GM23338 (cell line): ENCODE measurements at places on chromosomes 11 and 22. TPM values are rescaled to one million over a fixed set of nuclear protein-coding genes. Genes with fewer than 3 reads are reported as not detected.

DNA sequence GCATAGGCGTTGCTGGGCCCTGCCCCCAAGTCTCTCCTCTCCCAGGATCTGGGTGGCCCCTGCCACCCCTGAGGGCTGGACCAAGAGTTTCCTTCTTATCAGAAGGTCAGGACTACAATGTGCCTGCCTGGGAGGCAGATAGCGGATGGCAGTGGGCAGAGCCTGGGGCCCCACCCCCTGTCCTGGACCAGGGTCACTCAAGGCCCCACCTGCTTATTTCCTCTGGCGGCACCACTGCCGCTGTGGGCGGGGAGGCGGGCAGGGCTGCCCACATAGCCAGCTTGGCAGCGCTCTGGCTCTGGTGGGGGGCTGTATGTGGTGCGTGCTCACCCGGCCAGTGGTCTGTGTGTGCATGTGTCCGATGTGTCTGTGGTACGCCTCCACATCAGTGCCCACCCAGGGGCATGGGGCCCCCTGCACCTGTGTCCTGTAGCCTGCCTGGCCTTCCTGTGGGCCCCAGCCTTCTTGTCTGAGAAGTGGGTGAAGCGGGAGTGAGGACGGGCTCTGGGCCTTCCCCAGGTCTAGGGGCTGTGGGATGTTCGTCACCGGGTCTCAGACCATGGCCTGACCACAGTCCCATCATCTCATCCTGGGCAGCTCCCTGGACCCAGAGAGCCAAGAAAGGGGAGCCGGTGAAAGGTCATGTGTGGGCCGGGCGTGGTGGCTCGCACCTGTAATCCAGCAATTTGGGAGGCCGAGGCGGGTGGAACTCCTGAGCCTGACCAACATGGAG, 3.0 kb downstream of the GAS2L1 start:
- H3K27ac ChIP-seq = no peak overlapping the region
- peaks cover 14% of the 10 kb centered on the region; the same call in 1 of the 2 replicates for H3K4me1 ChIP-seq
- no peaks in the 10 kb centered on the region for H3K36me3 ChIP-seq
- H3K27me3 ChIP-seq = peaks cover 20% of the 10 kb centered on the region
- H3K4me3 ChIP-seq = no peak overlapping the region

- no peaks in the 10 kb centered on the region for H3K4me1 ChIP-seq
- DNase-seq = no peak
- no peaks in the 10 kb centered on the region for H3K36me3 ChIP-seq
- H3K4me3 ChIP-seq = no peak overlapping the region
Measured at GRCh38 chr11:106989078-106989455, 29.2 kb downstream of the GUCY1A2 start.

GRCh38 chr11:75326439-75326810, 25.0 kb downstream of the ARRB1 start:
- no peaks in the 10 kb centered on the region for H3K27me3 ChIP-seq
- no peak overlapping the region for H3K4me3 ChIP-seq
- peaks cover 33% of the 10 kb centered on the region for H3K4me1 ChIP-seq
- H3K27ac ChIP-seq = no peak overlapping the region

DNA sequence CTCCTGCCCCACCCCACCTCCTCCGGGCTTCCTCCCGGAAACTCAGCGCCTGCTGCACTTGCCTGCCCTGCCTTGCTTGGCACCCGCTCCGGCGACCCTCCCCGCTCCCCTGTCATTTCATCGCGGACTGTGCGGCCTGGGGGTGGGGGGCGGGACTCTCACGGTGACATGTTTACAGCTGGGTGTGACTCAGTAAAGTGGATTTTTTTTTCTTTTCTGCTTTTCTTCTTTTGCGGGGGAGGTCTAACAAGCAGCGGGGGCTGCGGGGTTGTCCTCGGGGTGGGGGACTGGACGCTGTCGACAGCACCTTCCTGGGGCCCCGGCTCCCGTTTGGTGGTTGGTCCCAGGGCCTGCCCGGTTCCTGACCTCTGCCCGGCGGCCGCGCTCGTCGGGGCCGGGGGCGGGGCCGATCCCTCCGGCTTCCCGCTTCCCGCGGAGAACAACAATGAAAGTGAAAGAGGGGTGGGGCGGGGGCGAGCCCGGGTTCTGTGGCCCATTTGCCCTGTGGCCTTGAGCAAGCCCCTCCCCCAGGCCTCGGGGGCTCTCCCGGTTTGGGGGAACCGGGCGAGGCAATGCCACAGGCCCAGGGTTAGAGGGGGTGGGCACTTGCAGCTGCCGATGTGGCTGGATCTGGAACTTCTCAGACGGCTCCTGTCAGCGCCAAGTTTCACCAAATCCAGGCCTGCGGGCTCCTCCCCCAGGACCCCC, 975 bp upstream of the MDK start:
- H3K27ac ChIP-seq = peak overlapping the region; percentile 94
- peak; percentile 90 for DNase-seq
- peak overlapping the region; percentile 92 for H3K4me3 ChIP-seq
- no peaks in the 10 kb centered on the region for H3K27me3 ChIP-seq

SIRT3 gene
- 5.2 and 7.0 TPM in 2 replicates for total RNA-seq
